ENCODE measurements at places on chromosomes 16 and 17.

GRCh38 chr17:45302649-45303173 lies 14.1 kb downstream of the MAP3K14 start:
- no peak for DNase-seq

GRCh38 chr16:56115817-56116576 lies 75.3 kb upstream of the GNAO1 start:
- no peak for DNase-seq

- no peak for DNase-seq
These were observed 7.2 kb upstream of the KIFC3 start for GRCh38 chr16:57809276-57810196.

- DNase-seq, result no peak
These were observed 321.4 kb downstream of the FOXL1 start for GRCh38 chr16:86899757-86900156.

DNA sequence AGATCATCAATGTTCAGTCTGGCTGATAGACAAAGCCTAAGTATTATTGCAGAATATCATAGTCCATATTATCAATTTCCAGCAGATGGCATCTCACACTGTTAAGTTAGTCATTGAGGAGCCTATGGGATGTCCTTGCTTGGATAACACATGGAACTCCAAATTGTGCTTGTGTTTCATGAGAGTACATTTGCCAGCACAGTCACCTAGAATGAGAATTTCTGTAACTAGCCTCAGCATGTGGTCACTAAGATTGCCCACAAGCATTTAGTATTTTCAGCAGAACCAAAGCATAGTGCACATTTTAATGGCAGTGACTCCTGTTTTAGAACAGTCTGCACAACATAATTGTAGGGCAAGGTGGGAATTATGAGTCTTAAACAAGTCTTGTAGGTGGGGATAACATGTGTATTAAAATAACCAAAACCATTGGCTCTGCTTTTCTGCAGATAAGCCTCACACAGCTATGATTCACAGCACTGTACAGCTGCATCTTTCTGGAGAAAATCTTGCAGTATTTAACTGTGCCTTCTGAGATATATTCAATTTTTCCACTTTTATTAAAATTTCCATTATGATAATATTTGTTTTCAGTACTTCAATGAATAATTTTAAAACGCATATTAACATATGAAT lies 882.8 kb upstream of the SOX9 start:
- DNase-seq, result no peak

- no peak for DNase-seq
These were observed 3.1 kb upstream of the SDK2 start for GRCh38 chr17:73647301-73647695.

GRCh38 chr17:72053036-72053435 lies 67.8 kb upstream of the SOX9 start:
- no peak for DNase-seq

GRCh38 chr17:82458885-82459424 lies 414 bp downstream of the NARF start:
- no peak for DNase-seq

GRCh38 chr16:2257726-2258125 lies 6.3 kb upstream of the ECI1 start:
- DNase-seq, result no peak

DNA sequence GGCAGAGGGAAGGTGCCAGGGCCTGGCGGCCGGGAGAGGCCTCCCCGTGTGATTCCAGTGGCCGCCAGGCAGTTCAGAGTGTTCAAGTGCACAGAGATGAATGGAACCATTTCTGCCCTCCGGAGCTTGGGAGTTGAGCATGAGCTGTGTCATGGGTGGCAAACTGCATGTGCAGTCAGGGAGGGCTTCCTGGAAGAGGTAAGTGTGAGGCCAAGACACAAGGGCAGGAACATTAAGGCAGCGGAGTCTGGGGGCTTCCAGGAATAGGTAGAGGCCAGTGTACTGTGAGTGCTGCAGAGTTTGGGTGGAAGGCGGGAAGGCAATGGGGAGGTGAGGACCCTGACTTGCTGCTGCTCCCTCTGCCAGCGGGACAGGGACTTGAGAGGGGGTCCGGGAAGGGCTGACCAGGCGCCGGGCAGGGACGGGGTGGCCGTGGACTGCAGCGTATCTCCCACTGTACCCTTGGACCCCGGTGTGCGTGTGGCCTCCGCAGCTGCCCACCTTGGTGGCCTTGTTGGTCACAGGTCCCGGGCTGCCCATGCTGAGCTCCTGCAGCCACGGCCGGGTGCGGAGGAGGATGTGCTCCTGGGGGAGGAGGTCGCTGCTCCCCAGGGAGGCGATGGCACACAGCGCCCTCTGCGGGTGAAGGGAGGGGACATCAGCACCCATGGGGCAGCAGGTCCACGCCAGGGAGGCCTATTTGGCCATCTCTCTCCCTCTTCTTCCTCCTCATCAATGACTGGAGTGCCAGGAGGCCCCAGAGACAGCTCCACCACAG lies 7.5 kb upstream of the CEP131 start:
- no peak for DNase-seq

GRCh38 chr16:22353191-22353919 lies 21.1 kb downstream of the CDR2 start:
- DNase-seq, result peak; percentile 57

DNA sequence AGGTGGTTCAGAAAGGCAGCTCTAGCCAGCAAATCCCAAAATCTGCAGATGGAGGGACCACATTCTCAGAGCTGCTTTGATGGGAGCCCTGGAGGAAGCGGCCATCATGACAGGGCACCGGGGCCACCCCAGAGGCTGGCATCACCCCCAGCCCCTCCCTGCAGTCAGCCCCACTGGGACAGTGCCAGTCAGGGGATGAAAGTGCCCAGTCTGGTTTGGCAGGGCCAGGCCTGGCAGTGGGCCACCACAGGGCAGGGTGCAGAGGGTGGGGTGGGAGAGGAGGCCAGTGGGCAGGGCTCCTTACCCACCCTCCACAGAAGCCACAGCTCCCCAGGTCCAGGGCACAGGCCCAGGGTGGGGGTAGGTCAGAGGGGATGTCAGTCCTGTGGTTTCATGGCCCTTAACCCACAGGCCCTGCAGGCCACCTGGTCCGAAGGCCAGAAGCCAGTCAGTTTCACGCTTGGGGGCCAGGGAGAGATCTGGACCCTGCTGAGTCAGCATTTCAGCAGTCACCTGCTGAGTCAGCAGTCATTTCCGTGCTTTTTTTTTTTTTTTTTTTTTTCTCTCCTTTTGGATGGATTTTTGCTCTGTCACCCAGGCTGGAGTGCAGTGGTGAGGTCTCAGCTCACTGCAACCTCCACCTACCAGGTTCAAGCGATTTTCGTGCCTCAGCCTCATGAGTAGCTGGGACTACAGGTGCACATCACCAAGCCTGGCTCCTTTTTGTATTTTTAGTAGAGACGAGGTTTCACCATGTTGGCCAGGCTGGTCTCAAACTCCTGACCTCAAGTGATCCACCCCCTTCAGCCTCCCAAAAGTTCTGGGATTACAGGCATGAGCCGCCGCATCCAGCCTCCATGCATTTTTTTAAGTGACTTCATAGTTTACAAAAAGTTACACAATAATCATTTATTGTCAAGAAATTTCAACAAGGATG lies 10.4 kb downstream of the SLC25A10 start:
- no peak for DNase-seq

GRCh38 chr17:31385428-31386285 lies 5.8 kb upstream of the RAB11FIP4 start:
- no peak for DNase-seq

- DNase-seq, result peak; percentile 45
These were observed 12.8 kb upstream of the PRR14 start for GRCh38 chr16:30637944-30638343.

DNA sequence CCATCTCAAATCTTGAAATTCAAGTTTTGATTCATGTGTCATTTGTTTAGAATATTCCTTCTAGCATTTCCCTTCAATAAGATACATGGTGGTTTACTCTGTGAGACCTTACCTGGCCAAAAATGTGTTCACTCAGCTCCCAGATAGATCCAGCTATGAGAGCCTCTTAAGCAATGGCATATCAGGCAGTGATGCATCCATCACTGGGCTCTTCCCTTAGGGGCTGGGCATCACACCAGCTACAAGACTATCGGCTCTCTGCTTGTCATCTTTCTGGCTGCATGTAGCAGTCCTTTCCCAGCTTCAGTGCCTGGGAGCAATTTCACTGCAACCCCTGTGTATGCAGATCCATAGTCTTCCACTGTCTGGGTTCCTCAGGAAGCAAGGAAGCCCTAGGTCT lies 40.6 kb downstream of the GOSR1 start:
- no peak for DNase-seq

GRCh38 chr16:49986351-49987124 lies 38.5 kb upstream of the CNEP1R1 start:
- no peak for DNase-seq

GRCh38 chr17:4293572-4293971 lies 29.8 kb upstream of the ANKFY1 start:
- DNase-seq, result no peak

GRCh38 chr16:70743791-70744190 lies 57.2 kb downstream of the VAC14 start:
- DNase-seq, result no peak
